ENCODE measurements at places on chromosomes 13 and 19.

GRCh38 chr13:44259045-44260027, 114.3 kb upstream of the SERP2 start:
- peak; percentile 25 for DNase-seq

- DNase-seq: no peak
Observed at GRCh38 chr13:33194820-33195692, 90.5 kb downstream of the STARD13 start.

- peak; percentile 66 for DNase-seq
Observed at GRCh38 chr13:81058916-81059290, 718.0 kb upstream of the SPRY2 start.

DNA sequence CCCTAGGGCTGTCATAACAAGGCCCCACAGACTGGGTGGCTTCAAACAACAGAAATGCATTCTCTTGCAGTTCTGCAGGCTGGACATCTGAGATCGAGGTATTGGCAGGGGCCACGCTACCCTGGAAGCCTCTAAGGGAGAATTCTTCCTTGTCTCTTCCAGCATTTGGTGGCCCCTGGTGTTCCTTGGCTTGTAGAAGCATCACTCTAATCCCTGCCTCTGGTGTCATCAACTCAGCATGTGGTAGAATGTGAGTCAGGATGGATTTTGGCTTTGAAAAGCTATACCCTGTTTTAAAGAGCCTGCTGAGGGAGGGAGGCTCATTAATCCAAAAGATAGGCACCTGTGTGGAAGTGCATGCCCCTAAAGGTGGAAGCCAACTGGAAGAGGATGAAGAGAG, 7.9 kb upstream of the GGACT start:
- DNase-seq: no peak

DNA sequence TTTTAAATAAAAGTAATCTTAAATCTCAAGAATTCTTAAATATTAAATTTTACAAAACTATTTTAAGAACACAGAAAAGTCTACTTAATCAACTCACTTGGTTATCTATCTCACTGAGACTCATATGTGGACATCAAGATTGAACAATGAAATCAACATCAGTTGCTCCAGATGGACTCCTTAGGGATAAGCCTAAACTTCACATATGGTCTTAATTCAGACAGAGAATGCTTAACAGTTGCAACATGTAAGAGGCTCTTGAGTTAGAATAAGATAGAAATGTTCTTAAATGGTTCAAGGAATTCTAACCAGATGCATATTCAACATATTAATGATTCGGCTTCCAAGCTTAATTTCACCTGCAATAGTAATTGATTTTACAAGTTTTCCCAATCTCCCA, 1730.9 kb downstream of the PCDH9 start:
- DNase-seq: no peak

- DNase-seq: no peak
Observed at GRCh38 chr19:11784356-11784755, 14.0 kb upstream of the ZNF491 start.

DNA sequence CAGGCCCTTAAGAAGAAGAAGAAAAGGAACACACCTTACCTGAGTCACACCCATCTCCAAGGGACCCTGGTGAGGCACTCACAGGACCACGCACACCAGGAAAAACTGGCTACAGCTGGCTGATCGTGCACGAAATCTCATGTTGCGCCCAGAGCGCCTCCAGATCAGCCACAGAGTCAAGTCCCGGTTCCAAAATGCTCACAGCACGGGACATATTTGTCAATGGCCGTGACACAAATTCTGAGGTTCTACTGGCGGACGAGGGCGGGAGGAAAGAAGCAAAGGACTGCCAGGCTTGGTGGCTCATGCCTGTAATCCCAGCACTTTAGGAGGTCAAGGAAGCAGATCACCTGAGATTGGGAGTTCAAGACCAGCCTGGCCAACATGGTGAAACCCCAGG, 21.5 kb downstream of the SH3GL1 start:
- no peak for DNase-seq

- no peak for DNase-seq
Observed at GRCh38 chr19:53466726-53467484, 628 bp upstream of the ZNF813 start.

DNA sequence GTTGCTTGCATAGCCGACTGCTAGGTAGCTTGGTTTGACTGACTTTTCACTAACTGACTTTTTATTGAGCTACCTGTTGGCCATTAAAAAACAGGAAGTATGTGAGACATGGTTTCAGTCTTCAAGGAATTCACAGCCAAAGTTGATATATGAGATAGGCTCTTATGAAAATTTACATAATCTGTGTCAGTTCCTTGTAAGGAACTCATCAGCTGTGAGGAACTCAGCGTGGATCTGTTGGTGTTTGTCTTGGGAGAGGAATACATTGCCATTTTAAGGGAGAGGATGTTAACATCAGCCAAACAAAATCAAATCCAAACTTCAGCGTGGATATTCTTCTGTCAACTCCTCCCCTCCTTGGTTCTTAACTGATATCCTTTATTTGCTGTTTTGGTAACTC, 2.0 kb downstream of the RNF113B start:
- no peak for DNase-seq

GRCh38 chr13:110495376-110495775, 66.1 kb downstream of the RAB20 start:
- no peak for DNase-seq

GRCh38 chr13:97539651-97540610, 106.0 kb downstream of the RAP2A start:
- peak; percentile 11 for DNase-seq

GRCh38 chr19:10971107-10971726, 10.4 kb downstream of the SMARCA4 start:
- no peak for DNase-seq
